ENCODE measurements at places on chromosomes 5 and 9.

DNA sequence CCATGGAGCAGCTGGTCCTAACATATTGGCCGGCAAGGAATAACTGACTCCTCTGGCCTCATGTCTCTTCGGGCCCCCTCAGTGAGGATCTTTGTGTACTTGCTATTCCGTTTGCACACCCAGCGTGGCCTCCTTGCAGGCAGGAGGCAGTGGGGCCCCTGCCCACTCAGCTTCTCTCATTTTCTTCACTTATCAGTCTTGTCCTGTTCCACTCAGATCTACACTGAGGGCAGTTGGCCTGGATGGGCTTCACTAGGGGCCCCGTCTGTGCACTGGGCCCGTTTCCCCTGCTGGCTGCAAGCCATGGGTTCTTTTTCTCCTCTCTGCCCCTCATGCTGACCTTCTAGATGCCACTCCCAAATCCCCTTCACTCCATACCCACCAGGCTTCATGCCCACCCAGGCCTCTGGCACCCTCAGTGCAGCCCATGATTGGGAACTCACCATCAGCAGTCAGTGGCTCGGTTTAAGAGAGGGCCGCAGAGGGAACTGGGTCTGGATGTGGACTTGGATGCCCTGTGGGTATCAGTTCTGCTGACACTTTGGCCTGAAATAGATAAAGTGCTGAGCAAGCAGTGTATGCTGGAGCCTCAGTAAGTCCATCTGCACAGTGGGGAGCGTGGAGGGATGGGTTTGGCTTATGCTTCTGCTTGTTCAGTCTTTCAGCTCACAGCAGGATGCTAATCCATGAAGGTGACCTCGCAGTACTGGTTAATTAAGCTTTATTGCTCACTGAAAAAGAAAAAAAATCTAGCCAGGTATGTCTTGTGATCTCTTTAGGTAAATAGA is 57.9 kb downstream of the ERBIN start:
- no peak for DNase-seq

DNA sequence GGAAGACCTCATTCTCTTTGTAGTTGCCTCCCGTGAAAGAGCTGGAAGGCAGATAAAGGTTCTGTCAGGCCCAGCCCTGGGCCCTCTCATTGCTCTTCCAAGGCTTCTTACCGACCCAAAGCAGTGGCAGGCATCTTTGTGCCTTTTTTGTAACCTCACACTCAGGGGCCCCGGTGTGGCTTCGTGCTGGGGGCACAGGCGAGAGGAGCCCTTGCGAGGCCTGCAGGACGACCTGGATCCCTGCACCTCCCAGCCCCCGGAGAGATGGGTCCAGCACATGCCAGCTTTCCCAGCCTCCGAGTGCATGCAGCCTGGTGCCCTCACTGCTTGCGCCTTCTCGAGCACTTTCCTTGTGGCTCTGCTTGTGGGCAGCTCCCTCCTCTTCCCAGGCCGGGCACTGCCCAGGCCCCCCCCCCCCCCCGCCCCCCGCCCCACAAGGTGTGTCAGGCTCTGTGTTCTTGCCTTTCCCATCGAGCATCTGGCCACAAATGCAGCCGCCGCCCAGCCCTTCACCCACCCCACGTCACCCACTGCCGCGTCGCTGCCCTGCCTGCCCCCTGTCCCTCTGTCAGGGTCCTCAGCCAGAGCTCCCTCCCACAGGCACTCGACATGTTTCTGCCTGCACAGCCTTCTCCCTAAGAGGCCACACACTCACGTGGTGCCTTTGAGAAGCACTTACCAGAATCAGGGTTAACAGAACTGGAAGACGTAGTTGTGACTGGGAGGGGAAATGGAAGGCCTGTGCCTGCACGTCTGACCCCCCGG is 63.7 kb upstream of the CACNA1B start:
- no peak for DNase-seq

- no peak for DNase-seq
Measured at GRCh38 chr9:69757996-69758675, 1.7 kb downstream of the PTAR1 start.

DNA sequence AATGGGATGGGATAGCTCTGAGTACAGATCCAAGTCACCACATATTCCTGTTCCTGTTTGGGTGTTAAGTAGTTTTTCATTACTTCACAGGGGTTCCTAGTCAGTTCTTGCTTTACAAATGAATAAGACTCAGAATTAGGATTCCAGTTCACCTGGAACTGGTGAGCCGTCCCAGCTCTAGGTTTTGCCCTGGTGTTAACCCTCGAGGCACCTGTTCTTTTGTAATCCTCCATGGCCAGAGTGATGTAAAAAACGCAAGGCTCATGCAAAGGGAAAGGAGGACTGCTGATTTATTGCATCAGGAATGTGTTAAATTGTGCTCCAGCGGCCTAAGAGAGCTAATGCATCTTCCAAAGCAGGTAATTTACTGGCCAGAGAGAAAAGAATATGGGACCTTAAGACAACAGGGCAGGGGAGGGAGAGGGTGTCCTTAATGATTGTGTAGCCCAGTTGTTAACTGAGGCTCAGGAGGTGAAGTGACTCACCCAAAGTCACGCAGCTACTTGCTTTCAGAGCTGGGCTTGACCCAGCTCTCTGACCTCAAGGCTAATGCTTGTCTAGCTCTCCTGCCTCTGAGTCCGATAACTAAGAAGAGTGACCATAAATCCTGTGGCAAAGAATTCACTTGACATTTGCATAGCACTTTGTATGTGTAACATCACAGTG is 70.5 kb downstream of the DMRT2 start:
- DNase-seq: no peak

DNA sequence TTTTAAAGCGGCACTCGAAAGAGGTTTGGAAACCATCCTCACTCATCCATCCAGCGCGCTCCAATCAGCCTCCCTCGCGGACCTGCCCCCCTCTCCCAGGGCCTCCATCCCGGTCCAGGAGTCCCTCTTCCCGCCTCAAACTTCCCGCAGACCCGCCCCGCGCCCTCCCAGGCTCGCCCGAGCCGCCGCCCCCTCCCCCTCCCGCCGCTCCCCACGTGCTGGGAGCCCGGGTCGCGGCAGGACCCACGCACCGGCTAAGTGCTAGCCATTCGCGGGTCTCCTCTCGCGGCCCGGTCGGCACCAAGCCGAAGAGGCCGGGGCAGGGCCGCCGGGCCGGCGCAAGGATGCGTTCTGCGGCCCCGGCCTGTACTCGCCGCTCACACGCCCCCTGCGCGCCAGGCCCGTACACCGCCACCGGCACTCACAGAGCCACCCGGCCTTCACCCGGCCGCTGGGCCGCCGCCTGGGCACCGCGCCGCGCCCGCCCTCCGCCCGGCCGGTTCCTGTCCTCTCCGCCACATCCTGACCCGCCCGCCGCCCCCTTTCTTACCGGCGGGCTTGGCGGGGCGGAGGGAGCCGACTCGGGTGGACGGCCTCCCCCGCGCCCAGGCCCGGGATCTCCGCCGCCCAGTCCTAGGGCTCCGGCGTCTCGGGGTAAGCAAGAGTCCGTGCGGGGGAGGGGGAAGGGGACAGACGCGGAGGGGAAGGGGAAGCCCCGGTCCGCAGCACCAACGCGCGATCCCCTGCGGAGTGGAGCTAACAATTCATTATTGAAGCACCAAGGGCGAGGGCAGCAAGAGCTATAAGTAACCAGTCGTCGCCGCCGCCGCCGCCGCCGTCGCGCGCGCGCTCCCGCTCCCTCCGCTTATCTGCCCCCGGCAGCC is 576 bp downstream of the CHD1 start:
- peak; percentile 3 for DNase-seq

GRCh38 chr9:89815061-89815902 is 210.5 kb downstream of the GADD45G start:
- DNase-seq: no peak

DNA sequence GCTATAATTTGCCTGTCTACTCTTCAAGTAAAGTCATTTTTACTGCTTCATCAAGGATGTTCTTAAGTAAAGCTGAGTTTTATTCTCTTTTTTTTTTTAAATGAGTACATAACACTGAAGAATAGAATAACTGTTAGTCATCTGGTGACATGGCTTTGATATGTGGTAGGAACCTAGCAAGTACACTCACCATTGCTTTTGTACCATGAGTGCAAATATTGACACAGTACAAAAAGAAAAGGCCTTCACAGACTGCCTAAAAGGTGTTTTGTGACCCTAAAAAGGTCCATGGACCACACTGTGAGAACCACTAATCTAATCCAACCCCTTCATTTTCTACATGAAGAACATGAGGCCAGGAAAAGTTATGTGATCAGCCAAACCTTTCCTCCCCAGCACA is 55.0 kb downstream of the ECPAS start:
- DNase-seq: no peak

DNA sequence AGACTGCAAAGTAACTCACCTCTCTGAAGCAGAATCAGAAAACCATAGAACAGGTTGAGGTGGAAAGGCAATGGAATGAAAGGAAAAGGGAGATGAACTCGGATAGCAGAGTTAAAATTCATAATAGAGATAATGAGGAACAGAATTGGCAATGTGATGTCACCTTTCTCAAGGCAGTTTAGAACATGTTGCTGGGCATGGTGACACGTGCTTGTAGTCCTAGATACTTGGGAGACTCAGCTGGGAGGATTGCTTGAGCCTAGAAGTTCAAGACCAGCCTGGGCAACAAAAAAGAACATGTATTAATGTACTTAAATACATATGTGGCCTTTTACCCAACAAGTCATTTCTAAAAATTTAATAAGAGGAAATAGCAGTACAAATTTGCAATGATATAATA is 81.6 kb upstream of the MIER3 start:
- DNase-seq: no peak

GRCh38 chr5:118430076-118430475 is 558.3 kb downstream of the DTWD2 start:
- no peak for DNase-seq

DNA sequence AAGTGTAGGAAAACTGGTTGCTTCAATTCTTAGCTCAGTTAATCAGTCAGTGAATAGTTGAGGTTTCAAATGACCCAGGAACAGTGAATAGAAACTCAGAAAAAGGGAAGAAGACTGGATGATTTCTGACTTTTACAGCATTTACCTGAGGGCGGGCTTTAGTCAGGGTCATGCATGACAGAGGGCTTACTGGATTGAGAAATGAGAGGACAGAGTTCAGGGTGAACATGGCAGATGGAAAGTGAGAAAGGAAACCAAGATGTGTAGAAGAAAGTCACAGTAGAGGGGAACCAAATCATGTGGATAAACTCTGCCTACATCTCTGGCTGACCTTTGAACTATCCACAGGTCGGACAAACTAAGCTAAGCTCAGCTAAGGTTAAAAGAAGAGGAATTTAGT is 596.0 kb downstream of the SEMA5A start:
- DNase-seq: no peak

DNA sequence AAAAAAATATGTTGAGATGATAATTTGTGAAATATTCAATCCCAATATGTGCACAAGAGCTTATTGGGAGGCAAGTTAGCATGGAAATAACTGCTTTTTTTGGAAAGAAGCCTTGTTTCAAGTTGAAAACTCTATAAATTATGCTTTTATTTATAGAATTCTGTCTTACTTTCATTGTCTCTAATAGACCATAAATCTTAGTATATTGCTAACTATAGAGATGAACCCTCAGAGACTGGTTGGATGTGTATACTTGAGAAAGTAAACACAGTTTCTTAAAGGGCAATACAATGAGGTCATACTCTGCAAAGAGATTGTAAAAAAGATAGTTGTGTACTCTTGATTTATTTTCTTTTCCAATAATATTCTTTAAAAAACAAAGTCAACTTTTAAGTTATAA is 530.3 kb downstream of the SPATA31D1 start:
- DNase-seq: no peak

DNA sequence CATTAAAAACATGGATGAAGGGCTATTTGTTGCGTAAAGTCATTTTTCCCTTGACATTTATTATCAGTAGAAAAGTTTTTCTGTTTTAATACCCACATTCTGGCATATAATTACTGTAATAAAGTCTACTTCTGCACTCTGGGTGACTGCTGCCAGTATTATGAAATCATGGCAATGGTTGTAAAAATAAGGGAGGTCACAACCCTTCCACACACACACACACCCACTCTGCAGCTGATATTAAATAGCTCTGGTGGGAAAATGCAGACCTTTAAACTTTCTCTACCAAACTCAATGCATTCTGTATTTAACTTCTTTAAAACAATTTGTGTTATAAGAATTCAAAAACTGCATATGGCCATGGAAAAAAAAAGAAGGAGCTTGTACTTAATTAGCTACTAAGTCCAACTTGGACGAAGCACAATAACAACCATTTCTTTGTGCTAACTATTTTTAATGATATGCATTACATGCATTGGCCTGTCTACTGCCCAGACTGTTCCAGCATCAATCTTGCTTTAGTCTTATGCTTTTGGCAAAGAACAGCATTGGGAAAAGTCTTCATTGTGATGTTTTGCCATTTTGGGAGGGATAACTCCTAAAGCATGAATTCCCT is 137.6 kb upstream of the MAP3K1 start:
- DNase-seq: no peak

- no peak for DNase-seq
Measured at GRCh38 chr9:1929134-1929533, 86.0 kb upstream of the SMARCA2 start.

GRCh38 chr5:173327084-173327947 is 898 bp downstream of the STC2 start:
- DNase-seq: no peak

- no peak for DNase-seq
Measured at GRCh38 chr9:36126016-36126730, 10.4 kb upstream of the GLIPR2 start.

Measured in caudate nucleus (tissue), 63 donors.